Retinal pigment epithelial cell (primary cell): ENCODE measurements at places on chromosomes 11 and 22.

GRCh38 chr11:44550123-44550522 lies 15.3 kb upstream of the CD82 start:
- DNase-seq, result no peak

DNA sequence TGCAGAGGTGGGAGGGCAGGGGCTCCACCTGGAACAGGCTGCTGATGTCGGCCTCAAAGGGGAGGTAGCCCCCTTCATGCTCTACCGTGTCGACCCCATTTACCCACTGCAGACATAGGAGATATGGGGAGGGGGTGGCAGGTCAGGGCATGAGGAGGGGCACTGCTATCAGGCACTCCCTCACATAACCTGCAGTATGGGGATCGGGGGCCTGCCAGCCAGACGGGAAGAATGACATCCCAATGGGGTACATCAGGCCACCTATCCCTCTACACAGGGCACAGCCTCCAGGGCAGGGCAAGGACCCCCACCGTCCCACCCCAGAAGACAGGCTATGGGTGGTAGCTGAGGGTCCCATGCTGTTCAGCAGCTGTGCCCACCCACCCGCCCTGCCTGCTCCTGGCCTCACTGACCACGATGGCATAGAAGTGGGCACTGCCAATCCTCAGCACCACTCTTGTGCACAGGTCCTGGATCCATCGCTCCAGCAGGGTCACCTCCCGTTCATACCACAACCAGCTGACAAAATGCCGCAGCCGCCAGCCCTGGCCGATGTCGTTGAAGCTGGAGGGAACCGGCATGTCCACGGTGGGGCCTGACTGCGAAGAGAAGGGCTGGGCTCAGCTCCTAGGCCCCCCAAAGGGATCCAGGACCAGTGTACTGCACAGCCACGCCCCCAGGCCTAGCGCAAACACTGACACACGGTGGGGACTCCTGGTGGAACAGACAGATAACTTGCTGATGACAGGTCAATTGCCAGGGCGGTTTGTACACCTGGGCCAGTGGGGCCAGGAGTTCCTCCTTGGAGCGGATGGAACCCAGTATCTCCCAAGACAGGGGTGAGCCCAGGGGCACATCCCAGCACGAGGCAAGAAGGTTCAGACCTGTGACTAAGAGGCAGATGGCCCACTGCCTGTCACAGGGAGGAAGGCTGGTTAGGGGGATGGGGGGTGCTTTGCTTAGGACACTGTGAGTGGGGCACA lies 24.1 kb downstream of the RGL4 start:
- no peak for DNase-seq

GRCh38 chr11:17077240-17077519 lies 287 bp downstream of the RPS13 start:
- no peak for DNase-seq

DNA sequence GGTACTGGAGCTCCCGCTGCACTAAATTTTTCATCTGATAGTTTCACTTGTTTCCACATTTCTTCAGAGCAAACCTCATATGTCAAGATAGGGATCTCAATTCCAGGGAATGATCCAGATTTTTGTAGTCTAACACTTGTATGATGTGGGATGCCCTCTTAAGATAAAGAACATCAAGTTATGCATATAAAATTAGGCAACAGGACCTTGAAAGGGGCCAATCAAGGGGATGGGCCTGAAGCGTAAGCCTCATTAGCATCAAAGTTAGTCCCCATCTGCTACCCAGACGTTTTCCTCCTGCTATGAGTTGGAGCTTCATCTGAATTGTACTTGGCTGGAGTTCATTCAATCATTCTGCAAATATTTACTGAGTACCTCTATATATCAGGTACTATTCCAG lies 17.5 kb downstream of the PDGFD start:
- no peak for DNase-seq

- no peak for DNase-seq
These were observed 133.1 kb upstream of the HSD17B12 start for GRCh38 chr11:43547430-43547831.

GRCh38 chr11:64008914-64009633 lies 22.8 kb downstream of the OTUB1 start:
- no peak for DNase-seq

GRCh38 chr11:57980201-57980600 lies 43.5 kb upstream of the OR9Q1 start:
- no peak for DNase-seq

DNA sequence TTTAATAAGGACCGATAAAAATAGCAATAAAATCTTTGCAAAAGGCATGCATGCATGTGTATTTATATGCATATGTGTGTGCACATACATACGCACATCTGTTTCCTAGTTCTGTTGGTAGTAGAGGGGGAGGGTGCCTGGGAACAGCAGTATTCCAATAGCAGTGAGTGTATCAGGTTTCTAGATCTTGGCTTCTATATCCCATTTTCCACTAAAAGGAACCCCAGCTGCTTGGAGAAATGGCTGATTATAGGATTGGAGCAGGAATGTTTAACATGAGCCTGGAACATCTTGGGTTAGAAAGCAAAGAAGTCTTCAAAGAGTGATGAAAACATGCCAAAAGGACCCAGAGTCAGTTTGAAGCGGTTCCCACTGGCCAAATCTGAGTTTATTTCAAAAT lies 21.0 kb downstream of the TNRC6B start:
- DNase-seq, result no peak

DNA sequence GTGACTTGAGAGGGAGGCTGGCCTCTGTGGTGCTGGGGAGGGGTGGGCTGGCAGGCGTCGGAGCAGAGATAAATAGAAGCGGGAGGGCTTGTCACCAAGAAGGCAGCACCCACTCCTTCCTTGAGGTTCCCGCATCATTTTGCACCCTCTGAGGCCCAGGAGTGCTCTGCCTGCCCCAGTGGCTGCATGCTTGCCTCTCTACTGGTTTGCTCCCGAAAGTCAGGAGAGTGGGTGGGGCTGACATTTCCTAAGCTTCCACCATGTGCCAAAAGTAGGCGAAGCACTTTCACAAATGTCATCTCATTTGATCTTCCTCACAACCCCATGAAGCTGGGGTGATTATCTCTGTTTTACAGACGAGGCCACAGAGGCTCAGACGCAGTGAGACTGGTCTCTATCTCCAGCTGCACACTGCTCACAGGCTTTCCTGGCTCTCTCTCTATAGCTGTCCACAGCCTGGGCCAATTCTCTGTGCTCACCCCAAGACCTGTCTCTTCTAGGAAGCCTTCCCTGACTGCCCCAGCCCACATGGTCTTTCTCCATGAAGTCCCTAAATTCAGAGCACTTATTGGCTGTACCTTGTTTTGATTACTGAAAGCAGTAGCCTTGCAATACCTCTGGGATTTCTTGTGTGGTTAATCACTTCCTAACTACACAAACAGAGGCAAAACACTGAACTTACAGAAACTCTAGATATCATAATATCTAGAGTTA lies 2.6 kb upstream of the UCP3 start:
- DNase-seq, result no peak

GRCh38 chr11:64264371-64264852 lies 13.1 kb downstream of the PLCB3 start:
- no peak for DNase-seq

DNA sequence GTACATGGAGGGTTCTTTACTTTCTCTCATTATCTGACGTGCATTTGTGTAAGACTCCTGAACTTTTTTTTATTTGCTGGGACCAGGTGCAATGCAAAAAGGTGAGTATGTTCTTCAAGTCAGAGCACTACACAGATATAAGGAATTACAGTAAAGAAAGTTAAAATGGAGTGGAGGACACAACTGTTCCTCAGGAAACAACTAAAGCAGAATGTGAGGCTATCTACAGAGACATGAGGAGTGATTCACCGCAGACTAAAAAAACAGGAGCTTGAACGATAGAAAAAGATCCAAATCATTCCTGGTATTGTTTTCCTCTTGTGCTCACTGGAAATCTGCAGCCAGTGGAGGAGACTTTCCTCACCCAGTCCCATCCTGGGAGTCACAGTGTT lies 106.2 kb downstream of the ABTB2 start:
- DNase-seq, result no peak
